Stimulated activated CD8-positive, alpha-beta memory T cell treated with anti-CD3 and anti-CD28 coated beads, Interleukin-7, amount 100 ng/mL, for 48 hours (primary cell): ENCODE measurements at places on chromosomes 16 and 17.

- DNase-seq = no peak
Observed at GRCh38 chr17:16463358-16464302, 28.4 kb downstream of the LRRC75A start.

DNA sequence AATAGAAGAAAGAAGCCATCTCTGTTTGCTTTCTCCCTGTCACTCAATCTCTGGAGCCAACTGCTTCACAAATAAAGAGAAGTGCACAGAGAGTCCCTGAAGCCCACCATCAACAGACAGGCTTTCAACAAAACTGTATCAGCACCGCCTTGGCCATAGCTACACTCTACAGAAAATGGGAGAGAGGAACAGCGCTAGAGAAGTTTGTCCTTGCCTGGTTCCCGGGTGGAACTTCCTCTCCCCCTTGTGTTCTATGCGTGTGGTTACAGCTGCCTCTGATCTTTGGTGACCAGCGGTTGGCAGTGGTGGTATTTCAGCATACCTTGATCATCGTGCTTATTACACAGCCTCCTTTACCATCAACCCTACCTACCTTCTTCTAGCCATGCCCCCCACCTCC lies 91.4 kb upstream of the CCL2 start:
- no peak for DNase-seq

- no peak for DNase-seq
Observed at GRCh38 chr17:65509032-65509431, 52.4 kb downstream of the AXIN2 start.

DNA sequence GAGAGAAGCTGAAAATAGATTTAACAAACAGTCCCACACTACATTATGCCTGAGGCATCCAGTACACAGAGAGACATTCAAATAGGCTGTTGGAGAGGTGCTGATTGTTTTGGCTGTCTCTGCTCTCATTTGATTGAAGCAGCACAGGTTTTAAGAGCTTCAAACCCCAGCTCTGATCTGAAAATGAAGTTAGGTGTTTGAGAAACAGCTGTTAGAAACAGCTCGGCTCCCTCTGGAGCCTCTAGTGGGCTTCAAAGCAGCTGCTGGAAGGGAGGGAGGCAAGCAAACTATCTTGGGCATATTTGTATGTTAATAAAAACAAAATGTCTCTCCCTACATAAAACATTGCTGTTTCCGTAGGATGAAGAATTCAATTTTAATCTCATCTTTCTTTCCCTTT lies 607.3 kb upstream of the GOT2 start:
- DNase-seq = no peak

DNA sequence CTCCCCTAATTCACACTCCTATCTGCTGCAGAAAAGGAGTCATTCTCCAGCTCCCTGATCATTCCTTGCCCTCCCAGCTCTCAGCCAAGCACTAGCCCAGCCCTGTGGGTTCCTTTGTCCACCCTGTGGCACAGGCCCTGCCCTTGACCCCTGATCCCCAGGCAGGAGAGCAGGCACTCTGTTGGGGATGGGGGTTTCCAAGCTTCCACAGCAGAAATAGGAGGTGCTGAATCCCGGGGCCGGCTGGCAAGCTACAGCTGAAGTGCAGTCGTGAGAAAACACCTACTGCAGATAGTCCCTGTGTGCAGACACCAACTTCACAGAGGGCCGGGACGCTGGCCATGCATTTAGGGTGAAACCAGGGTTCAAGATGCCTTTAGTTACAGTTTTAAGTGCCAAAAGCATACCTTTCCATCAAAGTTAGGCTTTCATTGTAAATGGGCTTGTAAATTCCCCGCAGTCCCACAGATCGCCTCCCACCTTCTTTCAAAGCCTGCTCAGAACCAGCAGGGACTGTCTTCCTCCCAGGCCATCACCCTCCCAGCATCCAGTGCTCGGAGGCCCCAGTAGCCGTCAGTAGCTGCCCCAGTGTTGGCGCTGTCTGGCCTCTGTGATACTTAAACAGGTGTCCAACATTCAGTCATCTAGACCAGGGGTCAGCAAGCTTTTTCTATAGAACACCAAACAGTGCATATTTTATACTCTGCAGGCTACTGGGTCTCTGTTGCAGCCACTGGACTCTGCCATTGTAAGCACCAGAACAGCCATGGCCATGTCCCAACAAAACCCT lies 10.6 kb downstream of the CPSF4L start:
- DNase-seq = no peak

GRCh38 chr16:50668368-50669008 lies 12.6 kb downstream of the SNX20 start:
- DNase-seq = no peak

DNA sequence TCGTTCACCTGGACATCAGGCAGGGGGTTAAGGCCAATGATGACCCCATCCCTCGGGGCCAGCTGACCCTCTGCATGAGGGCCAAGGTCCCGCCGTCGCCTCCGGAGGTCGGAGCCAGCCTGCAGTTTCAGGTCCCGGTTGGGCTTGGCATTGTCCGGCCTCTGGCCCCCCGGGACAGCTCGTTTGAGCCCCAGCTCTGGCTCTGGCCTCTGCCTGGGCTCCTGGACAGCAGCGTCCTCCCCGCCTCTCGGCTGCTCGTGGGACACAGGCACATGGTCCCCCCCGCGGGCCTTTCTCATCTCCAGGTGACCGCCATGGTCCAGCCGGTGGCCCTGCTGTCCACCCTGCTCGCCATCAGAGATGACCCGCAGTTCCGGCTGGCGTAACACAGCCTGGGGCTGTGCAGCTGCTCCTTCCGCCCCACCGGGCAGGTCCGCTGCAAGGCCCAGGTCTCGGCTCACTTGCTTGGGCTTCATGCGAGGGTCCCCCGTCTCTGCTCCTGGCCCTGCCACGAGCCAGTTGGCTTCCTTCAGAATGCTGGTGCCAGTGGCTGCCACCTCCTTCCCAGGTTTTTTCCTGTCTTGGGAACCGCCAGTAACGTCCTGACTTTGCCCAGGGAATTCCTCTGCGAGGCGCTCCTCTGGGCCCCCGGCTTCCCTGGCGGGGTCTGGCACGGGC lies 6.7 kb downstream of the NDUFAF8 start:
- DNase-seq = no peak

- no peak for DNase-seq
Observed at GRCh38 chr16:8572919-8573724, 17.2 kb downstream of the TMEM114 start.

GRCh38 chr17:55930291-55930809 lies 179.5 kb downstream of the PCTP start:
- DNase-seq = no peak

DNA sequence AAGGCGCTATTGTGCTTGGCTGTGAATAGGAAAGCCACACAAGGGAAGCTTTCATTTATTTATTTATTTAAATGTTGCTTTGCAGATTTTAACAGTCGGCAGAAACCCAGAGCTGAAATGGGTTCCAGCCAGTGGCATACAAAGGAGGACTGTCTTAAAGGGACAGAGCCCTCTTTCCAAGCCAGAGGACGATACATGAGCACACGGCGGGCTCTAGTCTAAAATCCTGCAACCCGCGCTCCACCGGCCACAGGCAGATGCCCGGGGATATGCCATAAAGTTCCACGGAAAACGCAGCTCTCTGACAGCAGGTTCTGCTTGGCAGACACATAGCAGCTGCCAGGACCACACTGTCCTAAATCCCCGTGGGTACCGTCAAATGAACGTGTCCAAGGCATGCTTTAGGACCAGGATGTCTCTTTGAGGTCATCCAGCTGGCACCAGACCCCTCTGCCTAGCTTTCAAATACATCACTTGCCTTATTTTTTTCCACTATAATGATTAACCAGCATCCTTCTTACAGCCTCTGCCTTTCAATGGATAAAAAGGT lies 64.6 kb downstream of the CYTH1 start:
- no peak for DNase-seq

GRCh38 chr17:77213778-77214132 lies 73.0 kb downstream of the SEC14L1 start:
- DNase-seq = no peak

DNA sequence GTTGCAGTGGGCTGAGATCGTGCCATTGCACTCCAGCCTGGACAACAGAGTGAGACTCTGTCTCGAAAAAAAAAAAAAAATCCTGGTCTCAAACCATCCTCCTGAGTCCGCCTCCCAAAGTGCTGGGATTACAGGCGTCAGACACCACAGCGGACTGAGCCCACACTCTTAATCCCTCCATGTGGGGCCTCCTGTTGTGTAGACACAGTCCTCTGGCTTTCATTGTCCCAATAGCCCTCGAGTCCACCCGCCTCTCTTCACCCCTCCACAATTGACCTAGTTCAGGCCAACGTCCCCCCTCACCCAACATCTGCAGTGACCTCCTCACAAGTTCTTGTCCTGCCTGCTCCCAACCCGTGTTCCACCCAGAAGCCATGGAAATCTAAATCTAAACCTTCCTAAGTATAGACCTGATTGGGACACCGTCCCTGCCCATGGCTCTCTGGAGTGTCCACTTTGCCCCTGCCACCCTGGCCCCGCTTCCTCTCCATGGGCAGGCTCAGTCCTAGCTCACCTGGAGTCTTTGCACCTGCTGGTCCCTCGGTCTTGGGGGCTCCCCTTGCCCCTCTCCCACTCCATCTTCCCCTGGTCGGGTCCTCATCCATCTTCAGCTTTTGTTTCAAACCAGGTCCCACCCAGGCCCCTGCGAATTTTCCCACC lies 46.7 kb downstream of the HAPSTR1 start:
- no peak for DNase-seq
